ENCODE measurements at places on chromosomes 7 and 10.

DNA sequence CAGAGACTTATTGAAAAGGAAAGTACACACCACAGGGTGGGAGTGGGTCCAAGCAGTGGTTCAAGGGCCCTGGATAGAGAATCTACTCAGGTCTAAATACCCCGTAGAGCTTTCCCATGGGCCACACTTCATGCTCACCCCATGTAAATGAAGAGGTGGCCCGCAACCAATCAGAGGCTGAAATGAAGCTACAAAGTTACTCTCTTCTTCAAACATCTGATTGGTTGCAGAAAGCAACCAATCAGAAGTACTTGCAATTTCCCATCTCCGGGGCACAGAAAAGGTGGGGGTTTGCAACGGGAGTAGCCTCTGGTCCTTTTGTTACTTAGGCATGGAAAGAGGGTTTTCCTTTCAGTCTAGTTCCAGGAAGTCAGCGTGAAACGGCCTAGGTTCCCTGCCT, 15.2 kb upstream of the GALNTL5 start:
- no peak for DNase-seq

DNA sequence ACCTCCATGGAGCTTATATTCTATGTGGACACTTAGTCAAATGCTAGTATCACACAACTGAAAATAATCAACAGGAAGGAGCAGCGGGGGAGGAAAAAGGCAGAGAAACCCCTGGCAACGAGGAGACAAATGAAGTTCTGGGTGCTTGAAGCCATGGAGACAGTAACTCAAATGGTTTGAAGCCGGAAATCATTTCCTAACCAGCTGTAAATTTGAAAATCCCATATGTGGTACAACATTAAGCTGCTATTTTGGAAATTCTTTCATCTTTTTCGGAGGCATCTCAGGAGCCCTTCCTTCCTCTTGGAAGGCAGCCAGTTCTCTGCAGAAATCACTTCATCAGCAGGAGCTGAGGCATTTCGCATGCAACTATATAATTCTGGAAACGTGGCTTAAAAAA, 91.4 kb downstream of the PPP1R3C start:
- DNase-seq, result no peak

DNA sequence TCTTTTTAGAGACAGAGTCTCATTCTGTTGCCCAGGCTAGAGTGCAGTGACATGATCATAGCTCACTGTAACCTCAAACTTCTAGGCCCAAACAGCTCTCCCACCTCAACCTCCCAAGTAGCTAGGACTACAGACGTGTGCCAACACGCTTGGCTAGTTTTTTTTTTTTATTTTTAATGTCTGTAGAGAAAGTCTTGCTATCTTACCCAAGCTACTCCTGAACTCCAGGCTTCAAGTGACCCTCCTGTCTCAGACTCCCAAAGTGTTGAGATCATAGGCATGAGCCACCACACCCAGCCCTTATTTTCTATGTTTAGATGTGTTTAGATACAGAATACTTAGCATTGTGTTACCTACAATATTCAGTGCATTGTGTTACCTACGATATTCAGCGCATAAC, 46.4 kb downstream of the KMT2E start:
- DNase-seq, result no peak

- no peak for DNase-seq
Observed at GRCh38 chr10:10722422-10722821, 295.2 kb upstream of the CELF2 start.
